ENCODE measurements at places on chromosomes 7 and 10. TPM values are rescaled to one million over a fixed set of nuclear protein-coding genes. Genes with fewer than 3 reads are reported as not detected.

The FGL2 gene
- 11.8 TPM for total RNA-seq

The TSC22D4 gene
- total RNA-seq = 21.4 TPM

The C10orf67 gene
- 0.12 TPM for total RNA-seq

The C10orf105 gene
- total RNA-seq = not detected

The LRMDA gene
- total RNA-seq = 10.5 TPM

The LOXL4 gene
- 3.7 TPM for total RNA-seq

The EVX1 gene
- not detected for total RNA-seq

The ZNF804B gene
- total RNA-seq = 0.35 TPM

The ANTXRL gene
- total RNA-seq = not detected

The PRSS1 gene
- 37,956 TPM for total RNA-seq

The SLC26A5 gene
- not detected for total RNA-seq

The BMPR1A gene
- 9.9 TPM for total RNA-seq

The PITX3 gene
- total RNA-seq = not detected

The BICC1 gene
- total RNA-seq = 21.2 TPM

The LLCFC1 gene
- not detected for total RNA-seq

The MMP21 gene
- 0.22 TPM for total RNA-seq

The VSTM2A gene
- not detected for total RNA-seq
